NCI-H1417 (cell line): ENCODE measurements at places on chromosomes 4 and X.

GRCh38 chr4:95095348-95095974, 337.7 kb downstream of the BMPR1B start:
- DNase-seq, result peak; percentile 29

DNA sequence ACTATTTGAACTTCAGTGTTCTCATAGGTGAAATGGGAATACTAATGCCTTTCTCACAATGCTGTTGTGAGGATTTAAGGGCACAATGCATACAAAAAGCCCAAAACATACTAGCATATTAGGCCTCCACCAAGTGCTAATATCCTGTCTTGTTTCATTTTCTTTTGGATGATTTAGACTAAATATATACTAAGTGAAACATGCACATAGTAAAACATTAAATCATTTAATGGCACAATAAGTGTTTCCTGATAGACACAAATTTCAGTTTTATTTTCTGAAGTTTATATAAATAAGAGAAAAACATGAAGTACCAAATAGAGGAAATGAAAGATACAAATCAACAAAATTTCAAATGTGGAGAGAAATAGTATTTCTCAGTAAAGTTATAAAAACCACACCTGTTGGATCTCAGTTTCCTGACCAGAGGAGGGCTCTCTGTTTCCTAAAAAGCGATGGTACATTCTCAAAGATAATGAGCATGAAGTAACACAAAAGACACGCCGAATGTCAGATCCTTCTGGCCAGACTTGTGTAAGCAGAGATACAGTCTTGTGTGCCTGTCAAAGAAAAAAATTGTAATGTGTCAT, 25.1 kb downstream of the DDX60 start:
- DNase-seq, result no peak

DNA sequence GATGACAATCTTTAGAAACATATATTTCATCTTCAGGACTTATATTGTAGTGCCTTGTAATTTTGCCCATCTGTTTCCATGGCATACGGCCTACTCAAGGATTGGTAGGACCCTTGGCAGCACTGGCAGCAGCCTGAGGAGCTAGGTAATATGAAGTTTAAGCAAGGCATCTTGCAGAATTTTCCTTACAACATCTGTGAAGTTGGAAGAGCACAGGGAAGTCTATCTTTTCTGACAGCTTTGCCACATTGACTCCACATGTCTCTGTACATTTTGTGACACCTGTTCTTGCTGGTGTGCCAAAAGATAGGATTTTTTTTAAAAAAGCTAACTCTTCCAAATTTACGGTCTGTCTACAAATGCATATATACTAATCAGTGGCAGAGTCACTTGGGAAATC, 1235.2 kb downstream of the PCDH7 start:
- DNase-seq, result no peak

DNA sequence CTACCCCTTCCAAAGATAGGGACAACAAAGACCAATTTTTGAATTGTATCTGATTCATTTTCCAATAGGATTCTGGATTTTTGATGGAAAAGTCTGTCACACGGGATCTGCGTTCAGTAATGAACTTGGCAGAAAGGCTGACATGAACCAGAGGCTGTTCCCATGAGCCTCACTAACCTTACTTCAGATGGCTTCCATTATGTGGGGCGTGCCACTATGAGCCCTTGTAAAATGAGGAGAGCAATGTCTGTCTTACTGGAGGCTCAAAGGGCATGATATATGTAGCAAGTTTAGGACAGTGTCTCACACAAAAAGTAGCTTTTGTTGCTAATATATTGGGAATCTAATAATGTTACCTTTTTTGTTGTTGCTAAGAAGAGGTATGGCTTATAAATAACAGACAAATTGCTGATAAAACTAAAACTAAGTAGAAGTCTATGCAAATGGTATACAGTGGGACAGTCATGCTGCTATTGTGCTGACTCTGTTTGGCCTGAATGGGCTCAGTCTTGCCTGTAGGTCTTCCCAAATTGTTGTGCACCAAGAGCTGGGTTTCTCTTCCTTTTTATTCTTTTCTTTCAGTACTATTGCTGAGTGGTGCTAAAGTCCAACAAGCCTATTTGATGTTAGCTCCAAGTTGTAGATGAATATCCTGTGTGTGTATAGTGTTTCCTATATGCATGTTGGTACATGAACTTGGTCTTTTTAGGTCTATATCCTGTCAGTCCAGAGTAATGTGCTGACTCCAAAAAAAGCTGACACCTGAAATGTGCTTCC, 132.1 kb downstream of the SPRY1 start:
- DNase-seq, result no peak

DNA sequence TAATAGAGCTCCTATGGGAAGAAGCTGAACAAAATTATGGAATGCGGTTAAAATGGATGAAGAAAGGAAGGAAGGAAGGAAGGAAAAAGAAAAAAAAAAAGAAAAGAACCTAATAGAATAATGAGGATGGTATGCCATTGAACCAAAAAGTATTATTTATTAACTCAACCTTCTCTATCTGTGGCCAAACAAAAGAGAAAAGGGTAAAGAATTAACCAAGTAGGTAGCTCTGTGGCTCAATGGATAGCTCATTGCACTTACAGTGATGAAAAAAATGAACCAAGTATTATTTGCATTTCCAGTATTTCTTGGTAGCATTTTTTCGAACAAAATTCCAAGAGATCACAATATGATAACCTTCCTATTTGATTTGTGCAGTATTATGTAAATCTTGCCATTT, 56.9 kb upstream of the SLC39A8 start:
- DNase-seq, result no peak
